ENCODE measurements at places on chromosomes 3 and 15. TPM values are rescaled to one million over a fixed set of nuclear protein-coding genes. Genes with fewer than 3 reads are reported as not detected.

The ST8SIA2 gene
- not detected for total RNA-seq

The ZNF774 gene
- 5.7 TPM for total RNA-seq

The STRA6 gene
- total RNA-seq = not detected

The TMEM41A gene
- 9.3 TPM for total RNA-seq

The SLC28A1 gene
- 0.26 TPM for total RNA-seq

The FGD5 gene
- 7.8 TPM for total RNA-seq

The LRRC31 gene
- total RNA-seq = not detected

The TMEM207 gene
- not detected for total RNA-seq
